ENCODE measurements at places on chromosomes 5 and 9. TPM values are rescaled to one million over a fixed set of nuclear protein-coding genes. Genes with fewer than 3 reads are reported as not detected.

GRCh38 chr9:8304720-8305119 is 505.1 kb upstream of the DMAC1 start:
- DNase-seq: no peak

The FOXI1 gene
- not detected for total RNA-seq

- peak; percentile 79 for DNase-seq
Observed at GRCh38 chr5:160369990-160370712, at the start of gene C1QTNF2. TSS of gene C1QTNF2 (minus strand) at chr5:160370626. CDS start at chr5:160355011, 15,615 bp downstream.

DNA sequence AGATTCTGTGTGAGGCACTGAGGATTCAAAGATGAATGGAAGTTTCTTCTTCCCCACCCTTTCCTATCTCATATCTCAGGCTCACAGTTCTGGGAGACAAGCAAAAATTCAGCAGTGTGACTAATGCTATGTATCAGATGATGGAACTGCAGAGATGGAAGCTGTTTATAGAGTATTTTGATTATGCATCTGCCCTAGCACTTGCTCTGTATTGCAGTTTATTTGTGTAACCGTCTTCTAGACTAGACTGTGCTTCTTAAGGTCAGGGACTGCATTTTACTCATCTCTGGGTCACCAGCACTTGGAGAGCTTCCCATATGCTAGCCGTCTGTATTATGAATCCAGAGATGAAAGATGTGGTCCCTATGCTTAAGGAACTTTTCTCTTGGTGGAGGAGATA is 12.6 kb downstream of the CAVIN4 start:
- DNase-seq: no peak

The TMEM215 gene
- not detected for total RNA-seq

DNA sequence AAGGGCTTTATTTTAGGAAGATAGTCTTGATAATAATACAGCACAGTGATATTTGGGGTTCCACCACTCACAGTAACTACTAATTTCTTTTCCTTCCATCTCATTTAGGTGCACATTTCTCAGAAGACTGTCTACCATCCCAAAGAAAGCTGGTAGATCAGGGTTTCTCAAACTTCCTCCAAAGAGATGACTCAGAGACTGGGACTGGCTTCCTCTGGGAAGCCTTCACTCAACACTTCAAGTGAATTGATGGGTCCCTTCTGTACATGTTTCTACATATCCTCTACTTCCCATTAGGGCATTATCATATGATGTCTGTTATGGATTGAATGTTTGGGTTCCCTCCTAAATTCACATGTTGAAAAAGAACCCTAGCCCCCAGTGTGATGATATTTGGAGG is 138.5 kb downstream of the SPOCK1 start:
- DNase-seq: no peak

The GIN1 gene
- total RNA-seq: 17.1 TPM

GRCh38 chr9:1083325-1083913 is 33.3 kb downstream of the DMRT2 start:
- no peak for DNase-seq

- no peak for DNase-seq
Observed at GRCh38 chr9:104682642-104683041, 11.7 kb upstream of the OR13D1 start.

- no peak for DNase-seq
Observed at GRCh38 chr9:32906213-32906612, 95.2 kb downstream of the APTX start.

DNA sequence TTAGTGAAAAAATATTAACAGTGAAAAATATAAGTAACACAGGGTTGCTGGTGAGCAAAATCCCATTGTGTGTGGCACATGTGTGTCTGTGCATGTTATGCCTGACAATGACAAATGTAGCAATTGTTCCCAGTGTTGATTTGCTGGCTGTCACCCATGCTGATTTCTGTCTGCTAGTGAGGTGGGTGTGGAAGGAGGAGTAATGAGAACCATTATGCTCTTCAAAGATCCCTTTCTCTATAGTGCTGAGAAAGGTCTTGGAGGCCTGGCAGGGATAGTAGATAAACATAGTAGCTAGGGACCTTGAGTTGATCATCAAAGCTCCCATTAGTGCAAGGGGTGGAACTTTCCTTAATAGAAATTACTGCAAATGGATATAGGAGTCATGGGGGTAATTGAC is 152.5 kb upstream of the CLINT1 start:
- no peak for DNase-seq

DNA sequence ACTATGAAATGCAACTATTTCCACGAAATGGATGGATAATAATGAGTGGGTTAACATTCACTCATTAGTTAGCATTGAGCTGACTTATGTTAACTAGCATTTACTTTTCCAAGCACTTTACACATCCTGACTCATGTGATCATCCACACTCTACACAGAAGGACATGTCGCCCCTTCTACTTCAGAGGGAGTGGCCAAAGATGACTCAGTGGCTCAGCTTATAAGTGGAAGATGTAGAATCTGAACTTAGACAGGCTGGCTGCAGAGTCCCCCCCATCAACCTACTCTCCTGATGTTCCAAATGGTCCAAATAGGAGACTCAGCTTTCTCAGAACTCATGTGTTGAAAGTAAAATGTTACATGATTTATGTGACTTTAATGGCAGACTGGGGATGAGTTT is 146.0 kb downstream of the ADCY2 start:
- no peak for DNase-seq

The NEURL1B gene
- 37.1 TPM for total RNA-seq

- no peak for DNase-seq
Observed at GRCh38 chr5:42767491-42768105, 11.0 kb downstream of the CCDC152 start.

DNA sequence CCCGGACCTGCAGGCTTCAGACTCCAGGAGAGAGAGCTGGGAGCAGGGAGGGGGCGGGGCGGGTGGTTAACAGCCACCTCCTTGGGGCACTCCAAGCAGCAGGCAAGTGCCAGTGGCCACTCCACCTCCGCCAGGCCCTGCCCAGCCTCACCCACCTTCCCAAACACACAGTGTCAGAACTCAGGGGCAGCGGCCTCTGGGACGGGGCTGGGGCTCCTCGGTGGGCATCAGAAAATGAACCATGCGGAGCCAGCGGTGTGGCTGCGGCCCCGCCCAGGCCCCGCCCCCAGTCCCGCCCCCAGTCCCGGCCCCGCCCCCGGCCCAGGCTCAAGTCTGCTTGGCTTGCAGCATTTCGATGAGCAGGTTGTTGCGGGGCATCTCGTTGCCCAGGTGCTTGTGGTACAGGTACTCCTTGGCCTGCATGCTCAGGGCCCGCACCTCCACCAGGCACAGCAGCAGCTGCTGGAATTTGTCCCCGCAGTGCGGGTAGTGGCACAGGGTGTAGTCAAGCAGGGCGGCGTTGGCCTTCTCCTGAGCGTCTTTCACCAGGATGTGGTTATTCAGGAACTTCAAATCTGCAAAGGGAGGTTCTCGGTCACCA is 24.7 kb downstream of the NR5A1 start:
- DNase-seq: peak; percentile 65

GRCh38 chr5:106159616-106160015 is 1511.1 kb downstream of the EFNA5 start:
- DNase-seq: no peak

- DNase-seq: no peak
Observed at GRCh38 chr5:119322948-119323537, 32.8 kb upstream of the TNFAIP8 start.

GRCh38 chr5:61619289-61619688 is 287.2 kb downstream of the ZSWIM6 start:
- no peak for DNase-seq

GRCh38 chr5:16057277-16057676 is 122.3 kb downstream of the MARCHF11 start:
- no peak for DNase-seq

DNA sequence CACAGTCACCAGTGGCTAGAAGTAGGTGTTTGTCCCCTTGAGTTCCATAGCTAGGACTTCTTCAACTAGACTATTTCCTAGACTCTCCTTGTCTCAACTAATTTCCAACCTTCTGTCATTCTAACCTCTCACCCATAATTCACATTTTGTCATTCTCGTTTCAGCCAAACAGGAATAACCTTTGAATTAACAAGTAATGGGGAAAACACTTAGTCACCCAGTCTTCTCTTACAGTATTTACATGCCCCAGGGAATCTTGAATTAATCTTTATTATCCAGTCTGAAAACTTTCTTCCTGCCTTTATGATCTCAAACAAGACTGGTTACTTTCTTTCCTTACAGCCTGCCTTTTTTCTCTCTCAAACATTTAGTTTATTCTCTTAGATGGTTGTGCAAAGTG is 63.3 kb upstream of the RUSC2 start:
- no peak for DNase-seq

DNA sequence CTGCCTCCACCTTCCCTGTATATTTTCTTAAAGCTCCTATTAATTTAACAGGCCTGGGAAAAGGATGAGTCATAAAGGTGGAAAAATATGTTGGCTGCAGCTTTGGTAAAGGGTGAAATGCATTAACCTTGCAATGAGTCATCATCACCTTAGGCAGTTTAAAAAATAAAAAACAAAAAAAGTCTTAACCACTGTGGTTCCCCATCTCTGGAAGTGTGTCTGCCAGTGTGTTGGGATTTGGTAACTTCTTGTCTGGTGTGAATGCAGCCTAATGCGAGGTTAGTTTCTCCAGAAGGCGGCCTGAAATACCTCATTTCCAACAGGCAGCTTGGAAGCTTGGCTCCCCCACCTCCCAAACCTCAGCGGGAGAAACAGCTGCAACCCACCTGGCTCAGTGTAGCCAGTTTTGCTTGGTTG is 265.3 kb upstream of the GAS1 start:
- DNase-seq: no peak

- DNase-seq: no peak
Observed at GRCh38 chr5:135365281-135365680, 33.8 kb downstream of the MACROH2A1 start.

The CTNNA1 gene
- 322 TPM for total RNA-seq

DNA sequence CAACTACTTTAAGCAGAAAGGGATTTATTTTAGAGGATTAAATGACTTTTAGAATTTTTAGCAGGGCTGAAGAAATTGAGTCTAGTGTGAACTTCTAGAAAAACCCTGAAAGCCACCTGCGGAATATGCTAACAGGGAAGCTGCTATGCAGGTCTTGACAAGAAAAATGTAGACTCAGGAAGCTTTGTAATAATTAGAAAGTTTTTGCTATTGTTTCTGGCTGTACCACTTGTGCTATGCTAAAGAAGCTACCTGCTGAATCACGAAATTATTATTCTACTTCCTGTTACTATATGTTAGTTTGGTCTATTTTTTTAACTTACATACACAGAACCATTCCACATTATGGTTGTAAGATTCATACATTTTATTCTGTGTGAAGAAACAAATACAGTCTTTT is 74.0 kb upstream of the CHSY3 start:
- DNase-seq: no peak

- peak; percentile 43 for DNase-seq
Observed at GRCh38 chr5:115685490-115685889, 59.7 kb upstream of the TMED7 start.

DNA sequence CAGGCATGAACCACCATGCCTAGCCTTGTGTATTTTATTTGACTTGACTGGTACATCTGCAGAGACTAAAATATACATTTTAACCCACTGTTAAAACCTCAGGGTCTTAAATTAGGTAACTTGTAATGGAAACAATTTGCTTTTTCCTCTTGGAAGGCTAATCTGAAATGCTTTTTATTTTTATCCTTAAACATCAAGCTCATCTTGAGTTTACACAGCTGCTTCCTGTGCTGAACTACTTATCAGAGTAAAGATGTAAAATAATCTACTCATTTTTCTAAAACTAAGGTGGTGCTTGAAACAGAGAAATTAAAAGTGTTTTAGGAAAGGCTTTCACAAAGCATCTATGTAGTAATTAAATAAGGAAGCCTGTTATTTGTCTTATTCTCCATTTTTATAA is 144.1 kb downstream of the ENTREP1 start:
- no peak for DNase-seq

All from Right ventricle myocardium inferior (tissue), 1 donor.